Fibroblast of skin of left biceps (primary cell): ENCODE measurements at places on chromosomes 4 and X.

DNA sequence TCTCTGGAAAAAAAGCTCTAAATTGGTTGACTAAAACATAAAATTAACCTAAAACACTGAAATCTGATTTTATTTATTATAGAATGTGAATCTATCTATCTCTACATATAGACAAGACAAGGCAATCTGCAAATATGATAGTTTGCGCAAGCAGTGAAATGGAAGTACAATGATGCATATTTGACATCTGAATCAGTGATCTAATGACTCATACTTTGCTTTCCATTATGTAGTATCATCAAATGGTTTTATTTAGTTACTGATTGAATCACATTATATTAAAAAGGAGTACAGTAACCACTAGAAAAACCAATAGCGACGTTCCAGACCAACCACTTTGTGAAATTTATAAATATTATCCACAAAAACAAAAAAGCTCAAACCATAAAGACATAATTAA lies 1969.3 kb downstream of the PCDH7 start:
- DNase-seq = no peak

GRCh38 chrX:68650491-68650890 lies 3.0 kb downstream of the STARD8 start:
- no peak for DNase-seq

GRCh38 chr4:98510757-98511517 lies 147.5 kb downstream of the TSPAN5 start:
- DNase-seq = peak; percentile 97

DNA sequence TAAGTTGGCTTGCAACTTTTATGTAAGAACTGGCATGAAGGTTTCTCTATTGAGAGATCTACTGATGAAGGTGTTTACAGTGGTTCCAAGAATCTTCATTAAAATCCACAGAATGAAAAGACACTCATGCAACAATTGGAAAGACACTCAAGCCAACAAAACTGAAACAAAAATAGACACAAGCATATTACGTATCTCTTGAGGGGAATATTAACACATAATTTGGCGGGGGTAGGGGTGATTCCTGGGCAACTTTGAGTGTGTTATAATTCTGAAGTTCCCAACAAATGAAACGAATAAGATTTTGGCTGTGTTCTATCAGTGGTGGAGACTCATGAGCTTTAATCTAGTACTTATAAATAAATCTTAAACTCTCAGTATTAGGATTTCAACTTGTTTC lies 75.1 kb downstream of the SPATA18 start:
- no peak for DNase-seq

GRCh38 chr4:30922625-30923024 lies 202.5 kb downstream of the PCDH7 start:
- DNase-seq = no peak

DNA sequence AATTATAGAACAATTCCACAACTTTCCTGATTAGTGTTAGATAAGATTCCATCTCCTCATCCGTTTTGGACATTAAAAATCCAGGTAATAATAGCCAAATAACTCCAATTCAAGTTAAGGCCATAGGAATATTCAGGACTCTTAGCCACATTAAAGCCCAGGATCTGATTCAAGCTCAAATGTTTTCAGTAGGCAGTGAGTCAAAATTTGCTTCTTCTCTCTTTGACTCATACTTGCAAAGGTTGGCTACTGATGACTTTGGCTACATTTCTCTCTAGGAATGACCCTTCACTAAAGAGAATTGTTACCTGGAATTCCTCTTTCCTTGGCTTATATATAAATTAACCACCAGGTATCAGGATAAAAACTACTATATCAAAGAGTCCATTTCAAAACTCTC lies 354.9 kb upstream of the HS3ST1 start:
- DNase-seq = no peak

DNA sequence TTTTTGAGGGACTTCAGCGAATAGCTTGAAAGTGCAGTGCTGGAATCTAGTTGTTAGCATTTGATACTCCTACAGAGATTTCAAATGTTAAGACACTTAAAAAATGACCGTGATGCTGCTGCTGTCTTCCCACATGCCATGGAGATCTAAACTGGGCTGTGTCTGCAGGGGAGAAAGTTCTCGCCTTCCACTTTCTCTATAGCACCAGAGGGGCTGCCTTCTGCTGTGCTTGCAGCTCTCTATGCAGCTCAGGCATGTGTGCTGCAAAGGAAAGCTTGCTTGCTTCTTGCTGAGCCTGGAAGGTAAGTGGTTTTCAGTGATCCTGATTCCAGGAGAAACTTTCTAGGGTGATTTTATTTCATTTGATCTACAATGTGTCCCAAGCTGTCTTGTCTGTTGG lies 137.8 kb downstream of the SOWAHB start:
- no peak for DNase-seq

GRCh38 chr4:80255329-80256095 lies 11.0 kb upstream of the FGF5 start:
- DNase-seq = no peak

GRCh38 chr4:14943749-14944148 lies 58.5 kb upstream of the CPEB2 start:
- DNase-seq = no peak

DNA sequence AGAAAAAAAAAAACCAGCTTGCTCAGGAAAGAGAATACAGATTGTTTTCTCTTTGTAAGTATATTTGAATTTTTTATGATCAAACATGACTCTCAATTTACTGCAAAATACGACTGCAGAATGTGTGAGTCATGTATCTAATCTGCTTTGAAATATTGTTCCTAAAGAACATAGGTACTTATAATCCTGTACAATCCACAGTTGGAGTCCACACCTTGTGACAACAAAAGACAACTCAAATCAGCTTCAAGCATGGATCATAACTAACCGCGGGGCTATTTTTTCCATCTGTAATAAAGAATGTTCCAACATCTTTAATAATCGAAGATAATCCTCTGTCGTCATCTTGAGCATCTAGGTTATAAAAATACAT lies 77.8 kb upstream of the STIM2 start:
- DNase-seq = no peak

DNA sequence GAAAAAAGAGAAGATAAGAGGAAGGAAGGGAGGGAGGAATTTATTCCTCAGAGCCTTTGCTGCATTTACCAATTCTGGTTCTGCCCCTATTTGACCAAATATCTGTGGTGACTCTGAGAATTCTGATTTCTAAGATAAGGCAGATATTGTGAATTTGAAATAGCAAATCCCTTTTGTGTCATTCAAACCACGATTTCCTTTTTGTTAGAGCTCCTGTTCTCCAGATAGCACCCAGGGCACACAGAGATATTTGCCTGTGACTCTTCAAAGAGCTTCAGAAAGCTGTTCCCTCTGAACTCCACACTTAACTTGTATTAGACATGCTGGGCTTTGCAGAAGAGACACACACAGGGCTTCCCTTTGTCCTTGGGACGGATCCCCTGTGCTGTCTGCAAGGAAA lies 272.2 kb downstream of the DHRSX start:
- no peak for DNase-seq

- DNase-seq = no peak
These were observed 407.9 kb upstream of the AADAT start for GRCh38 chr4:170497689-170498088.

- no peak for DNase-seq
These were observed 936.4 kb downstream of the FAT4 start for GRCh38 chr4:126251169-126251568.

- DNase-seq = no peak
These were observed 88.5 kb upstream of the ADRA2C start for GRCh38 chr4:3677748-3678070.

GRCh38 chr4:163353054-163353453 lies 9.4 kb downstream of the NPY5R start:
- no peak for DNase-seq

GRCh38 chrX:33415459-33415858 lies 204.1 kb upstream of the DMD start:
- DNase-seq = no peak

- DNase-seq = no peak
These were observed 927.8 kb downstream of the STPG2 start for GRCh38 chr4:97215409-97215941.

- DNase-seq = no peak
These were observed 11.3 kb downstream of the QDPR start for GRCh38 chr4:17500574-17500973.

- DNase-seq = no peak
These were observed 443.6 kb downstream of the IL15 start for GRCh38 chr4:142079959-142080358.

DNA sequence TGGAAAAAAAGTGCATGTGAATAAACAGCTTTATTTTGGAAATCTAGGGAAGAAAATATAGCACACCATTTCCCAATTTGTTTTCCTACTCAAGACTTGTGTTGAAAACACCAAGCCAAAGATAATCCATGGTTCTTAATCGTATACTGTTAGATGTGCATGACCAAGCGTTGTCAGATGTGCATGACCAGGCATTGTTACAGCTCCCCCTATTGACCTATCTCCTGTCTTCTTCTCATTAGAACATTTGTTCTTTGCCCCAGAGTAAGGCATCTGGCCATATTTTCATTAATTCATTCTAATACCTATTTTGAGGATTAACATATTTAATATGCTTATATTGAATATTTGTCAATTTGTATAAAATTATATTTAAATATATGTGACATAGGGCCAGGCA lies 14.4 kb upstream of the VCX start:
- no peak for DNase-seq

DNA sequence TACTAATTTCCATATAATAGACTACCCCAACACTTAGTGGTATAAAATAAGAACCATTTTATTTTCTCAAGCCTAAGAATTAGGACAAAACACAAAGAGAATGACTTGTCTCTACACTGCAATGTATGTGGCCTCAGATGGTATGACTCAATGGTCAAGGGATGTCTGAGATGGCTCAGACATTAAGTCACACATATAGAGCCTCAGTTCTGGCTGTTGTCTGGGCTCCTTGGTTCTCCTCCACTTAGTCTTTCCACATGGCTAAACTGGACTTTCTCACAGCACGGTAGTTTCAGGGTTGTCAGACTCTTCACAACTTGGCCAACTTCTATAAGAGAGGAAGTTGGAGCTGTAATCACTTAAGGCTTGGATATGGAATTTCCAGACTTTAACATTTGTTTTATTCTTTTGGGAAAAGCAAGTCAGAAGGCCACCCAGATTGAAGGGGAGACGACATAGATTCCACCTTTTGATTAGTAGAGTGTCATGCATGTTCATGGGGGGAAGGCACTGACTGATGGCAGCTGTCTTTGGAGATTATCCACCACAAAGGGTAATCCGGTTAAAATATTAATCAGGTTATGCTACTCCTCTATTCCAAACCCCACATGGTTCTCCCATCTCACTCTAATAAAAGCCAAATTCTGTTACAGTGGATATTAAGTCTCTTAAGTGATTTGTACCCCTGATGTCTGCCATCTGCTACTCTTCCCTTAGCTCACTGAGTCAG lies 9.4 kb downstream of the IL15 start:
- DNase-seq = peak; percentile 39

- no peak for DNase-seq
These were observed 43.8 kb downstream of the PJA1 start for GRCh38 chrX:69121321-69122000.

GRCh38 chr4:130814896-130815295 lies 1718.9 kb downstream of the C4orf33 start:
- DNase-seq = no peak

DNA sequence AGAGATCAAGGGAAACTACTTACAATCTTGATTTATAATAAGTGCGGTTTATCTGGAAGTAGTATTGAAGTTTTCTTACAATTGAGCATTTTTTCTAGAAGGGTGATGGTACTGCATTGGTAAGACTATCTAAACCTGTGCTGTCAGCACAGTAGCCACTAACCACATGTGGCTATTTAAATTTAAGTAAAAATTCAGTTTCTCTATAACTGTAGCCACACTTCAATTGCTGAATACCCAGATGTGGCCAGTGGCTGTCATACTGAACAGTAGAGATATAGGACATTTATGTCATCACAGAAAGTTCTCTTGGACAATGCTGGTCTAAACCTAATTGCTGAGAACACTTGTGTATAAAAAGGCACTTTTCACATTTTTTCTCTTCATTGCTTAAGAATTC lies 222.7 kb downstream of the CBR4 start:
- DNase-seq = no peak

GRCh38 chrX:115372152-115372551 lies 82.6 kb downstream of the LUZP4 start:
- DNase-seq = no peak

DNA sequence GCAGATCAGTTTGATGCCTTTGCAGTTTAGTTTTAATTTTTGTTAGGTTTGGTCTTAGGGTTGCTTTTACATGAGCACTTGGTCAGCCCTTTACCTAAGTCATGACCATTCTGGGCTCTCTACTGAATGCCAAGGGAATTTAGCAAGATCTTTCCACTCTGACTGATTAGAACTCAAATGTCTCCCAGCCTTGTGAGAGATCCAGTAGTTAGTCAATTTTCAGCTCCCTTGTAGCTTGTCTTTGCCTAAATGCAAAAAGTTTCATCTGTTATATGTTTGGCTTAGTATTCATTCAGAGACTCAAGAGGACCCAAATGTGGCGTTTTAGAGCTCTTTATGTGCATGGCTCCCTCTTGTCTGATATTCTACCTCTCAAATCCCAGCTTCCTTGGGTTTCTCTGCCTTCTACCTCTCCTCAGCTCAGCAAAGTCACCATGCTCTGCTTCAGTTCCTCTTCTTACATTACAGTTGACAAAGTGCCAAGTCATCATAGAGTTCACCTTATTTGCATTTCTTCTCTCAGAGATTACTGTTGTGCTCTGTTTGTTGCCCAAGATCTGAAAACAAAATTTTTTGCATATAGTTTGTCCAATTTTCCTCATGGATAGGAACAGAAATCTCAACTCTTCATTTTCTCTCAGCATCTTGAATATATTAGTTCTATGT lies 17.5 kb upstream of the JAKMIP1 start:
- DNase-seq = no peak

DNA sequence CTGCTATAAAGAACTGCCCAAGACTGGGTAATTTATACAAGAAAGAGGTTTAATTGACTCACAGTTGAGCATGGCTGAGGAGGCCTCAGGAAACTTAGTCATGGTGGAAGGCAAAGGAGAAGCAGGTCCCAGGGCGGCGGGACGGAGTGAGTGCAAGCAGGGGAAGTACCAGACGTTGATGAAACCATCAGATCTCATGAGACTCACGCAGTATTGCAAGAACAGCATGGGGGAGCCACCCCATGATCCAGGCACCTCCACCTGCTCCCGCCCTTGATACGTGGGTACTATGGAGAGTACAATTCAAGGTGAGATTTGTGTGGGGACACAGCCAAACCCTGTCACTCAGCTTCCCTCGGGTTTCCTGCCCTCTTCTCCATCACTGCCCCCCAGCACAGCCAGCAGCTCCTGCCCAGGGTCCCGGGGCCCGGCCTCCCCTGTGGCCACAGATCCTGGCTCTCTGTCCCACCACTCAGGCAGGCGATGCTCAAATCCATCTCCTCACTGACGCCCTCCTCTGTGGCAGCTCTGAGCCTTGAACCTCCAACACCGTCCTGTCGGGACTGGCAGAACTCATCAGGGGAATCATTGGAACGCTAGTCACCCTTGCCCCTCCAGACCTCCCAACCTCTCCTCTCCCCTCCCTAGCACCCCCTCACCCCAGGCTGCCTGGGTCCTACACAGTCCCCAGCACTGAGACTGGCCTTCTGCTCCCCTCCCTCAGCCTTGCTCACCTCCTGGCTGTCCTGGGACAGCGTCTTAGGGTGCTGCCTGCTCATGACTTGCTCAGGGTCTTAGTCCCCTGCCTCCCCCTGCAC lies 37.6 kb downstream of the FGFRL1 start:
- no peak for DNase-seq
